ENCODE measurements at places on chromosomes 5 and 9.
A peak's percentile ranks its signal among the peaks of the same experiment; 100 is the strongest.

DNA sequence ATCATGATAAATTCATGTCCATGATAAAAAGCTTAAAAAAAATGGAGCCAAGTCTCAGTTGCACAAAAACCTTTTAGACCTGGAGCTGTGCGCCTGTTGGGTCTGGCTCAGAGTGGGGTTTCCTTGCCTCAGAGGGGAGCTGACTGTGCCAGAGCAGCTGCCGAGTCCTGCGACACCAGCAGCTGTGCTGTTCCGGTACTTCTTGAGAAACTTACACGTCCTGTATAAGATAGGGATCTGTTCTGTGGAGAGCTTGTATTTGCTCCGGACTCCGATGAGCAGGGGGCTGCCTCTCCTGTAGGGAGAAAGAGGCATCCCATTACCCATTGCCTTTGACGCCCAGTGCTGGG is 28.6 kb downstream of the GFPT2 start:
- no peak overlapping the region for H3K4me3 ChIP-seq
- H3K27me3 ChIP-seq, result peaks cover 2% of the 10 kb centered on the region
- H3K4me1 ChIP-seq, result no peaks in the 10 kb centered on the region
- H3K27ac ChIP-seq, result no peak overlapping the region

- no peaks in the 10 kb centered on the region for H3K4me1 ChIP-seq
- no peaks in the 10 kb centered on the region for H3K36me3 ChIP-seq
- peaks cover 27% of the 10 kb centered on the region for H3K27me3 ChIP-seq
- no peak overlapping the region for H3K4me3 ChIP-seq
Measured at GRCh38 chr5:39569857-39570256, 145.1 kb upstream of the DAB2 start.

GRCh38 chr5:73783828-73784227 is 157.8 kb downstream of the ARHGEF28 start:
- H3K36me3 ChIP-seq, result no peaks in the 10 kb centered on the region
- H3K27ac ChIP-seq, result no peak overlapping the region
- peaks cover 31% of the 10 kb centered on the region for H3K27me3 ChIP-seq
- no peak overlapping the region for H3K4me3 ChIP-seq
- no peak for DNase-seq
- H3K4me1 ChIP-seq, result no peaks in the 10 kb centered on the region

DNA sequence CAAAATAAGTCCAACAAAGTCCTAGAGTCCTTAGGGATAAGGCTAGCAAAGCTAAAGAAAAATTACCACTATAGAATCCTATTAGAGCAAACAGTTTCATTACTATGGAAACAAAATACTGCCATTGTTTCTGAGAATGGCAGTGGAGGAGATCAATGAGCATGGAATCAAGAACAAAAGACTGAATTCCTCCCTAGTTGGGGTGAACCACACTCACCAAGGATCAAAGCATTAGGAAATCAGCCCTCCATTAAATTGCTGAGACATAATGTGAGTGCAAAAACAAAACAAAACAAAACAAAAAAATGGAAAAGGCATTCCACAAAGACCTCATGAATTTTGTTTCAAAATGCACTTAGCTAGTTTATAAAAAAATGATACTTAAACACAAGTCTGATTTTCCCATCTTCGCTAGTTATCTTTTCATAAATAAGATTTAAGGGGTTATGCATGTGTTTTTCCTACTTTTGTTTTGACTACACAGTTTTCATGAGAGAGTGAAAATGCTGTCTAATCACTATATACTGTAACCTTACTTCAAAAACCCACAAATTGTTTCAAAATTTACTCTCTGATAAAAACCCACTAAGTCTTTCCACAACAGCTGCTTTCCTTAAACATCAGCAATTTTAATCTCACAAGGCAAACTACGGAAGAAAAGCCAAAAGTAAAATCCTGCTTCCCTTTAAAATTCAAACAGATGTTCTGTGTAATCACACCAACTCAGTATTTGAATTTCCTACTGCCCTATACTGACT is 9.7 kb downstream of the SERINC5 start:
- no peak for DNase-seq
- H3K4me3 ChIP-seq, result no peak overlapping the region

DNA sequence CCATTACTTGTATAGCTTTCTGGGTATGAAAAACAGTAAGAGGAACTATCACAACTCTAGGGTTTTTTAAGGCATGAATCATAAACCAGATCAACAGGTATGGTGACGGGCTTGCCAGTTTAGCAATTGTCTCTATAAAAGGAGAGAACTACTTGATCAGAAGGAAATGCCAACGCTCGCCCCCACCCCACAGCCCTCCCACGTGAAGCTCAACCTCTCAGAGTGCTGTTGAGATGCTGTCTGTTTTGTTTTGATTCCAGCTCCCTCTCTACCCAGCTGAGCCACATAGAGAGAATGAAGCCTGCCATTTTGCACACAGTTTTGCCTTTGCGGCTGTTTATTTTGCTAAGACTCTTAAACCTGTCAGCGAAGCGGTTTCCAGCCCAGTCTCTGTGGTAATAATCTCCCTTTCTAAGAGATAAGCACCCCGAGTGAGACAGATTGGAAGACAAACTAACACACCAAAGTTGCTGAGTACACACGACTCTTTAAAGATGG is 257.9 kb upstream of the ANKRD55 start:
- no peak for DNase-seq
- no peaks in the 10 kb centered on the region for H3K4me1 ChIP-seq
- H3K36me3 ChIP-seq, result no peaks in the 10 kb centered on the region

DNA sequence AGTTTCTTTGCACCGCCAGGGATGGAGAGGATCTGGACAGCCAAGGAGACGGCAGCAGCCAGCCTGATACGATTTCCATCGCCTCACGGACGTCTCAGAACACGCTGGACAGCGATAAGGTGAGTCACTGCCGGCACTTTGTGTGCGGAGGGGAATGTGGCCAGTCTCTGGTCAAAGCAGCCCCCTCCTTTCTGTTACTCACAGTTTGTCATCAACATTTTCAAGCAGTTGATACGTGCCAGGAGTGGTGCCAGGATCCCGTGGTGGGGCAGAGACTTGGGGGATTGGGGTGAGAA is 175.1 kb upstream of the OTULINL start:
- peaks cover 12% of the 10 kb centered on the region for H3K36me3 ChIP-seq
- no peak for DNase-seq
- H3K27me3 ChIP-seq, result no peaks in the 10 kb centered on the region
- H3K4me3 ChIP-seq, result no peak overlapping the region
- H3K27ac ChIP-seq, result no peak overlapping the region
- H3K4me1 ChIP-seq, result no peaks in the 10 kb centered on the region

DNA sequence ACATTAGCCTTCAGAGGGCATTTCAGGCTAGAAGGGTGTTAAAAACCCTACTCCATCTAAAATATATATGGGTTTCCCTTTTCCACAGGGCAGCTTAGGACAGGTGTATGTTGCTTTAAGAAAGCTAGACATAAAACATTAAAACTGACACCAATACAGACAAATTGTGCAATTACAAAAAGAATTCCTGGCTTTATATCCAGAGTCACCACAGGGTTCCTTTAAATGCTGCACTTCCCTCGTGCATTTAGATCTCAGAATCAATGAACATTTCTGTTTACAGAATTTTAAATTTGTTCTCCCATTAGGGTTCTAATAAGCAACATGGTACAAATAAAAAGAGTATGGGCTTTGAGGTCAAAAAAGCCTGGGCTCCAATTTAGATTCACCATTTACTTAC is 170.2 kb downstream of the MAPKAP1 start:
- no peak overlapping the region for H3K27ac ChIP-seq
- H3K27me3 ChIP-seq, result no peaks in the 10 kb centered on the region
- peaks cover 3% of the 10 kb centered on the region for H3K4me1 ChIP-seq

DNA sequence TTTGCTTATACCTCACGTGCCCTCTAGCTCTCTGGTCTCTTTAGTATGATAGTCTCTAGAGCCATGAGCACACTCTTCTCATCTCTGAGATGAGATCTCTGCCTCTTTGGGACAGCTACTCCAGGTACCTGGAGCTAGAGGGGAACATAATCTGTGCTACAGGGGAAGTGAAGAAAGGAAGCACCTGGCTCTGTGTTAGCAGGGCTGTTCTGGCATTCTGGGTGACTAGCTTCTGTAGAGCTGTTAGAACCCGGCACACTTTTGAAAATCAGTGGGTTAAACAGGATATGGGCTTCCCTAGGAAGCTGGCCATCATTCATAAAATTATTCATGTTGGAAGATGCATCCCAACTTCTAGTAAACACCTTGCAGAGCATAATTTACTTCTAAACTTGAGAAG is 224.8 kb downstream of the MCTP1 start:
- no peak overlapping the region for H3K27ac ChIP-seq
- no peak overlapping the region for H3K4me3 ChIP-seq
- DNase-seq, result no peak
- H3K27me3 ChIP-seq, result no peaks in the 10 kb centered on the region
- H3K4me1 ChIP-seq, result no peaks in the 10 kb centered on the region

DNA sequence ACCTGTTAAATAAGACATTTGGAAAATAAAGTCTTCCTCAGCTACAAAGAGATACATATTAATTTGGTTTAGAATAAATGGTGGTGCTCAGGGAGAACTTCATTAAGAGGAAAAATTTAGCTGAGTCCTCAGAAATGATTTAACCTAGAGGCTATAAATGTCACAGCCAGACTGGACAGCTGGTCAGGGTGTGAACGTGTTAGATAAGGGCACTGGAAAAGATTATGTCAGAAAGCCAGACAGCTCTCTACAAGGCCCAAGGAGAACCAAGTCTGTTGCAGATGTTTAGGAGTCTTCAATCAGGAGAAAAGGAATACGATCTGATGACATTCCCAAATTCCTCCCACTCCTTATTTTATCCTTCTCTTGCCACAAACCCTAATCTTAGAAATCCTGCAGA is 265.2 kb downstream of the MAT2B start:
- H3K4me1 ChIP-seq, result no peaks in the 10 kb centered on the region
- no peaks in the 10 kb centered on the region for H3K36me3 ChIP-seq
- H3K27ac ChIP-seq, result no peak overlapping the region
- no peak for DNase-seq
- no peak overlapping the region for H3K4me3 ChIP-seq

GRCh38 chr9:35940458-35941407 is 17.2 kb downstream of the OR2S2 start:
- H3K27me3 ChIP-seq, result no peaks in the 10 kb centered on the region
- peak overlapping the region; percentile 17 for H3K27ac ChIP-seq
- H3K4me1 ChIP-seq, result peaks cover 10% of the 10 kb centered on the region

DNA sequence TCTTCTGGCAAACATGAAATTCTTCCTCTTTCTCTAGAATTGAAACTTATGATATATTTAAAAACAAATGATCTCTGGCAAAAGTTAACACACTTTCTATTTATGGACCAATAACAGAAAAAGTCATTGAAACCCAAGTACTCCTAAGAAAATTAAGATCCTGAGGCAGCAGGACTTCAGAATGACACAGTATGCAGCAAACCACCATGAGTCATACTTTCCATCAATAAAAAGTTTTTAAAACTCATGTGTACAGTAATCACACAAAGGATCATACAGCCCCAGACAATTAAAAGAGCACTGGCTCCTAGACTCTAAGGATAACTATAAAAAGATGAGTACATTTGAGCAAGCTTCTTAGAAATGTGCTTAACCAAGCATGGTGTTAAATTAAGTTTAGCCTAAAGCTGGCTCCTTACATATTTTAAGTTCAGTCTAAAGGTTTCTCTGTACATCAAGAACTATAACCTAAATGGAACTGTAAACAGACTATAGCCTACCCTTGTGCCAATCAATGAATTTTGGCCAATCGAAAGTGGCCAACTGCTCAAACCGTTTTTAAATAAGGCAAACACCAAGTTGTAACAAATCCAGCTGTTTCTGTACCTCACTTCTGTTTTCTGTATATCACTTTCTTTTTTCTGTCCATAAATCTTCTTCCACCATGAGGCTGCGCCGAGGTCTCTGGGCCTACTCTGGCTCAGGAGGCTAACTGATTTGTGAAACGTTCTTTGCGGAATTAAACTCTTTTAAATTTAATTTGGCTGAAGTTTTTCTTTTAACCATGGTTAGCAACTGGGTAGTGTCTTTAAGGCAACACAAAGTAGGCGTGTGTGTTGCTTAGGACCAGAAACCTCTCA is 232.1 kb upstream of the PIK3R1 start:
- no peaks in the 10 kb centered on the region for H3K4me1 ChIP-seq
- peaks cover 2% of the 10 kb centered on the region for H3K36me3 ChIP-seq
- H3K4me3 ChIP-seq, result no peak overlapping the region
- H3K27ac ChIP-seq, result no peak overlapping the region

DNA sequence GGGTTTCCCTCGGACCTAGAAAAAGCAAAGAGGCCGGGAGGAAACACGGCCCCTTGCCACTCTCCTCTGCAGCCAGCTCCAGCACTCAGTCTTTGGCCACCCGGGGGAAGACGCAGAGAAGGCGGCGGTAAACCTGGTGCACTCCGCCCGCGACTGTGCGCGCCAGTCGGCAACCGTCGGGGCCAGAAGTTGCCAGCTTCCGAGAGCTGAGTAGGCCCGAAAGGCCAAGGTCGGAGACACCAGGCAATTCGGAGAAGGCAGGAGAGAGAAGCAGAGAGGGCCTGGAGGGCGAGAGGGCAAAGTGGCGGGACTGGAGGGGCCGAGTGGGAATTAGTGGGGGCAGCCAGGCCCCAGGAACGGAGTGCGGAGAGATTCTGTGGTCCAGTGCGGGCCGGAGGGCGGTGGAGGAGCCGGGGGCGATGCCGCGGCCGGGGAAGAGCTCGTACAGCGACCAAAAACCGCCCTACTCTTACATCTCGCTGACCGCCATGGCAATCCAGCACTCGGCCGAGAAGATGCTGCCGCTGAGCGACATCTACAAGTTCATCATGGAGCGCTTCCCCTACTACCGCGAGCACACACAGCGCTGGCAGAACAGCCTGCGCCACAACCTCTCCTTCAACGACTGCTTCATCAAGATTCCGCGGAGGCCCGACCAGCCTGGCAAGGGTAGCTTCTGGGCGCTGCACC is at the start of gene FOXB2:
TSS of gene FOXB2 (plus strand) at position 420 of the 690 bp plus-strand sequence. CDS start at position 420, 0 bp downstream.
- H3K36me3 ChIP-seq, result no peaks in the 10 kb centered on the region
- DNase-seq, result no peak
- peaks cover 25% of the 10 kb centered on the region for H3K4me1 ChIP-seq
- peak within 1 kb of the TSS; percentile 52 for H3K4me3 ChIP-seq
